ENCODE measurements at places on chromosomes 11 and 22.

DNA sequence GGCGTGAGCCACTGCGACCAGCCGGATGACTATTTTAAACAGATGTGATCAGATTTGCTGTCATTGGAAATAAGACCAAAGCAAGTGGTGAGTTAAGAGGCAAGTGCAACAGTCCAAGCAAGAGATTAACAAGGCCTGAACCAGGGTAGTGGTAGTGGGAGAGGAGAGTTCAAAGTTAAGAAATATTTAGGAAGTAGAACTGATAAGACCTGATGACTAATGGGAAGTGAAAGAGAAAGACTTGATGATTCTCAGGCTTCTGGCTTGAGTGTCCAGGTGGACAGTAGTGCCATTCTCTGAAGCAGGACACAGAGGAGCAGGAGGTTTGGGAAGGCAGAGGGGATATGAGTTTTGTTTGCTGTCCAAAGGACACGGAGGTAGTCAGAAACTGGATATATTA, 7.2 kb downstream of the NDUFC2 start:
- DNase-seq = no peak

- no peak for DNase-seq
These were observed 86.5 kb upstream of the CARD18 start for GRCh38 chr11:105226091-105226490.

GRCh38 chr11:129917231-129917630, 21.9 kb upstream of the NFRKB start:
- DNase-seq = no peak

GRCh38 chr22:42145175-42145574, 14.6 kb upstream of the CYP2D6 start:
- DNase-seq = no peak

GRCh38 chr11:92663539-92663938, 305.9 kb upstream of the MTNR1B start:
- DNase-seq = no peak

Measured in activated CD4-positive, alpha-beta T cell treated with anti-CD3 and anti-CD28 coated beads for 4 hours (primary cell).